ENCODE measurements at places on chromosomes 3 and 15. TPM values are rescaled to one million over a fixed set of nuclear protein-coding genes. Genes with fewer than 3 reads are reported as not detected.

Gene MEX3B
- 11.2 TPM for total RNA-seq

Gene CPN2
- total RNA-seq = not detected

Gene C3orf20
- not detected for total RNA-seq

Gene RBP2
- not detected for total RNA-seq

Gene MESP2
- total RNA-seq = 0.98 TPM

Gene ROPN1
- total RNA-seq = not detected

Gene CHRD
- total RNA-seq = under 0.01 TPM

Gene RBPMS2
- 1.3 TPM for total RNA-seq

Gene GPR171
- total RNA-seq = not detected

Gene B3GNT5
- 14.7 TPM for total RNA-seq

Gene TPRG1
- total RNA-seq = not detected

Gene TRAT1
- total RNA-seq = not detected

Gene PGBD4
- 1.0 TPM for total RNA-seq

Gene SLC6A11
- not detected for total RNA-seq

Gene STAC
- total RNA-seq = 31.0 TPM

Gene TMC3
- total RNA-seq = not detected

Gene NKIRAS1
- 1.8 TPM for total RNA-seq

Gene CCR2
- not detected for total RNA-seq

Gene VIPR1
- not detected for total RNA-seq

Gene ARL6
- total RNA-seq = 3.3 TPM

Gene SCAANT1
- total RNA-seq = not detected

Gene GUCA1C
- 1.3 TPM for total RNA-seq

Gene DUOX2
- not detected for total RNA-seq

Gene SAMD7
- total RNA-seq = not detected

Gene SNX22
- total RNA-seq = under 0.01 TPM

Gene SEMA3B
- total RNA-seq = 49.4 TPM

Gene CRABP1
- not detected for total RNA-seq

Gene STARD5
- 1.5 TPM for total RNA-seq

Gene ERC2
- total RNA-seq = 1.8 TPM

Gene SRPRB
- total RNA-seq = 27.3 TPM

Gene GOLGA8G
- not detected for total RNA-seq

Gene CLRN1
- total RNA-seq = not detected

Gene CNTN4
- total RNA-seq = 0.81 TPM

Gene MYEF2
- total RNA-seq = 9.5 TPM

Gene DUOXA1
- not detected for total RNA-seq

Gene SYNPR
- not detected for total RNA-seq

Gene CMTM8
- total RNA-seq = 7.3 TPM

Gene SLC22A13
- total RNA-seq = 0.16 TPM

Gene CD96
- not detected for total RNA-seq

Gene POLG
- 77.6 TPM for total RNA-seq

Gene OR5H14
- not detected for total RNA-seq

Gene FOXL2NB
- total RNA-seq = not detected

Gene CASR
- total RNA-seq = not detected

Gene TNFSF10
- total RNA-seq = 61.1 TPM

Gene CPLX3
- not detected for total RNA-seq

Gene LTF
- total RNA-seq = not detected

Gene CTDSPL
- total RNA-seq = 20.4 TPM

Gene NRROS
- 0.65 TPM for total RNA-seq

Gene ARPC4
- 175 TPM for total RNA-seq

Gene IGF2BP2
- total RNA-seq = 57.7 TPM

Gene NR1I2
- total RNA-seq = under 0.01 TPM

Gene SEMA4B
- total RNA-seq = 47.7 TPM

Gene LINGO1
- 0.16 TPM for total RNA-seq

Gene BFSP2
- not detected for total RNA-seq

Gene WDR73
- 21.3 TPM for total RNA-seq

Gene MUC20
- total RNA-seq = 0.38 TPM

Gene PKM
- total RNA-seq = 1,728 TPM

Gene OIP5
- 27.9 TPM for total RNA-seq

Gene SRGAP3
- total RNA-seq = 0.33 TPM
